A549 (cell line): ENCODE measurements at places on chromosomes 7 and 10.
A peak's percentile ranks its signal among the peaks of the same experiment; 100 is the strongest.

DNA sequence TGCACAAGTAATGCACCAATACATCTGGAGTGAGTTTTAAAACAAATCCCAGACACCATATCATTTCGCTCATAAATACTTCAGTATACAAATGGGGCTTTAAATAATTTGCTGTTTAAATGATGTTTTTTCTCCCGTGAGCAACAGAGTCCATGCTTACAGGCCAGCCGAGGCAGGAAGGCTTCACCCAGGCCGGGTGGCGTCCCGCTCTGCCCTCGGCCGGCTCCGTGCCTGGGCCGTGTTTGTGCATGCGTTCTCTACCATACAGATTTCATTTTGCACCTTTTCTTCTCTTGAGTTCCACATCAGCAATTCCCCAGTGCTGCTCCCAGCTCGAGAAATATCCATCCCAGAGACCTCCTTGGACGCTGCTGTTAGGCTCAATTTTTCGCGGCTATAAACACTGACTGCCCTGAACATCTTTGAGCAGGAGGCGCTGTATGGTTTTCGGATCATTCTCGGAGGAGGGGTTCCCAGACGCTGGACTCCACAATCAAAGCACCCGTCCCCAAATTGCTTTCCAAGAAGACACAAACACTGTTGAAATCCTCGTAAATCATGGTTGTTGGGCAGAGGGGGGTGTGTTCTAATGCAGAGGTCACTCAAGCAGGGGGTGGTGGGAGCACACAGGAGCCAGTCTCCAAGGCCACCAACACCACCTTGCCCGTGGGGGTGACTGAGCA, 91.6 kb downstream of the MICALL2 start:
- DNase-seq, result no peak

- DNase-seq, result no peak
Measured at GRCh38 chr10:29631049-29631339, 3.8 kb downstream of the SVIL start.

DNA sequence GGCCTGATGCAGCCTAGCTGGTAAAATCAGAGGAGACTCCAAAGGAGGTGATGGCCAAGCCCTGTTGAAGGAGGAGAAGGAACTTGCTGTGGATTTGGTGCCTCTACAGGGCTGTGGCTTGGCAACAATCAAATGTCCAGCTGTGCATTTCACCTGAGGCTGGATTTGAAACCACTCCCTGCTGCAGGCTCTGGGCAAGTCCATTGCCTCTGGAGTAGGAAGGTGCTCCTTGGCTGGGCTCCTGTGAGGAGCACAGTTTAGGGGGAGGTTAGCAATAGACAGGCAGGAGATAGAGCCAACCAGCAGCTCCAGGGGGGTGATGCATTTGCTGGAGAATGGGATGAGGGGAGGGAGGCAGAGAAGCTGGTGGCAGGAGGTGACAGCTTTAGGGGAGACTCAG, 26.5 kb downstream of the CDH23 start:
- no peak for DNase-seq

DNA sequence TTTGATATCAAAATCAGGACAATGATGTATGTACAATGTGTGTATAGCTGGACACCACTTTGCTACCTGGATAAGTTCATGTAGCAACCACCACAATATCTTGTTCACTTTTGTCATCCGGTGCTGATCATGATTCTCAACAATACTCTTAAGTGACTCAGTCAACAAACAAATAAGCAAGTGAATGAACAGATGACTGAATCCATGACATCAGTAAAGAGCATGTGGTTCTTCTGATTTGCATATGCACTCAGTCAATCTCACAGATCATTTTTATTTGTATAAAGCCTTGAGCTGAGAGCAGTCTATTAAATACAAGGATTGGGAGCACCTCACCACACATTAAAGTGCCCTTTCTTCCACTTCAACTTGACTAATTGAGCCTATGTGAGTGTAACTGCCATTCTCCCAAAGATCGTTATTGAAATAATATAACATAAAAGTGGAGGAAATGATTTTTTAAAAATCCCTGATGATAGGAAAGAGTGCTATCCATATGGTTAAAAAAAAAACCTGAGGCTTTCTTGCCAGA, 69.5 kb downstream of the NPSR1 start:
- DNase-seq, result no peak

DNA sequence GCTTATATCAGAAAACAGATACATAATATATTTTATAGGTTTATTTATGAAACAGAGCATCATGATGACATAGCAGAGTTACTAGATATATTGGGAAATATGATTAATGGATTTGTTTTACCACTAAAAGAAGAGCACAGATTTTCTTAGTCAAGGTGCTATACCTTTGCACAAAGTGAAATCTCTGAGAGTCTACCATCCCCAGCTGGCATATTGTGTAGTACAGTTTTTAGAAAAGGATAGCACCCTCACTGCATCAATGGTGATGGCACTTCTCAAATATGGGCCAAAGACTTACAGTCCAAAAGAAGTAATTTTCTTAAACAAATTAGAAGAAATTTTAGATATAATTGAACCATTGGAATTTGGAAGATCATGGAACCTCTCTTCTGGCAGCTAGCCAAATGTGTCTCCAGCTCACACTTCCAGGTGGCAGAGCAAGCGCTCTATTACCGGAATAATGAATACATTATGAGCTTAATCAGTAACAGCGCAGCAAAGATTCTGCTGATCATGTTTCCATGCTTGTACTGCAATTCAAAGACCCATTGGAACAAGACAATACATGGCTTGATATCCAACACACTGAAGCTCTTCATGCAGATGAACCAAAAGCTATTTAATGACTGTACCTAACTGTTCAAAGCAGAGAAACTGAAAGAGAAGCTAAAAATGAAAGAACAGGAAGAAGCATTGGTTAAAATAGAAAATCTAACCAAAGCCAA, 21.9 kb upstream of the CREB3L2 start:
- no peak for DNase-seq

DNA sequence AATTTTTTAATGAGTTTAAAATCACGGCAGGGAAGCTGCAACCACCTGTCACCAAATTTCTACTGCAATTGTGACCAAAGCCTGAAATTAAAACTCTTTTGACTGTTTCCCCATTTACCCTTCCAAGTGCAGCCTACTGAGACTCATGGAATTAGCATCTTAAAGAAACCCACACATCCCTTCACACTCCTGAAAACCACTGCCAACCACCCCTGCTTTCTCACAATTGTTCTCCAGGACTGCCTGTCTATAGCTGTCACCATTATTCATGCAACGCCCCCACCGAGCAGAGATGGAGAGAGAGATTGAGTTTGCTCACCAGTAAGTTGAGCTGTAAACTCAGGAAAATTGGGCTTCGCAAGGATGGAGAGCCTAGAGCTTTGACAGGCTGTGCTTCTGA, 383.8 kb upstream of the SORCS1 start:
- no peak for DNase-seq

DNA sequence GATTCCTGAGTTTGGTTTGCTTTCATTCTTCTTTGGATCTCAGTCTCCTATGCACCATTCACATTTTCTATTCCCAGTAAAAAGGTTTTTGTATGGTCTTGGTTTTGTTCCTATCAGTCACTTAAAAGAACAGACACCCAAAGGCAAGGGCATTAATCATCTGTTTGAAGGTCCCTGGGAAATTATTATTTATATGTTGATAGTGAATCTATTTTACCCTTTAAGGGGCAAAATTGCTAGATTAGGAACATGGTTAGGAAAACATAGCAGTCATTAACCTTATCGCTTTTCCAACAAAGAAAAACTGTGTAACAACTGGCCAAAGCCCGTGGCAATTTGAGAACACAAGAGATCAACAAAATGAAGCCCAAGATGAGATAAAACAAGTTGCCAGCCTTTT, 1146.6 kb upstream of the C7orf33 start:
- DNase-seq, result no peak

- peak; percentile 74 for DNase-seq
Measured at GRCh38 chr7:23570592-23571200, 26.5 kb upstream of the CCDC126 start.

DNA sequence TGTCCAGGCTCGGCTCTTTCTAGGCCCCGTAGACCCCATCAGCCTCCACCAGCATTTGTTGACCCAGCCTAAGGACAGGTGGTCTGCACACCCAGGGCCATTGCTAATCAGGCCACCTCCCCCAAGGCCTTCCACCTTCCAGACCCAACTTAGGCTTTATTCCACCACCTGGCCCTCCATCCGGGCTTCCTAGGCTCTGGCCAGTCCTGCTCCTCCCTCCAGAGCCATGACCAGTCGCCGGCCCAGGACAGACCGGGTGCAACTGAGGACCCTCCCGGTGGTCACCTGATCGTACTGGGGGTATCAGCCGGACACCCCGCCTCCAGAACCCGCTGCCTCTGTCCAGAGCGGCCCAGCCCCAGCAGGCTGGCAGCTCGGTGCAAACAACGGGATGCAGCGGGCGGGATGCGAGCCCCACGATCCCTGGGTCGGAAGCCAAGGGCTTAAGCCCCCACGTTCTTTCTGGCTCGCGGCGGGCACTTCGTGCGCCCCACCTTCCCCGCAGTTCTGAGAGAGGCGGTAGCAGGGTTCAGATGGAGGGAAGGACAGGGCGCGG, 545 bp downstream of the NACAD start:
- no peak for DNase-seq

DNA sequence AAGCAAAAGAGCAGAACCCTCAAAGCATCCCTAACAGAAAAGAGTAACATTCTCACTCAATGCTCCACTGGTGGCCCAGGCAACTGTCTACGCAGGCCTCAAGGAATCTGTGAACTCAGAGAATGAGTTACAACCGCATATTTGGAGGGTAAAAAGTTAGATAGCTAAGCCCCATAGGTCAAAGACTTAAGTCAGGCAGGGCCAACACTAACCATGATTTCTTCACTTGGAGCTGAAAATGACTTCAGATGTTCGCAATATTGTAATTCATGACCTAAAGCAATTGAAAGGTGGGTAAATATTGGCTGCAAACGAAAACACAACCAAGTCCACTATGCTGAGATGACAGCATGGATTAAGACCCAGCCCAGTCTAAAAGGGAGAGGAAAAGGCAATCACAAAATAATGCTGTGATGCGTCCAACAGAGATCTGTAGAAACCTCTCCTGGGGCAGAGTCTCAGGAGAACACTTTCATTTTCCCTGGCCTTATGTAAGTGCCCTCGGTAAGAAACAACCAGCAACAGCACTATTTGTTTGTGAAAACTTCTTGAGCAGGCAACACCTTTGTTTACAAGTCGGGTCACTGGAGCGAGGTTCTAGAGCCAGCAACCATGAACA, 176.5 kb downstream of the TNS3 start:
- DNase-seq, result no peak

DNA sequence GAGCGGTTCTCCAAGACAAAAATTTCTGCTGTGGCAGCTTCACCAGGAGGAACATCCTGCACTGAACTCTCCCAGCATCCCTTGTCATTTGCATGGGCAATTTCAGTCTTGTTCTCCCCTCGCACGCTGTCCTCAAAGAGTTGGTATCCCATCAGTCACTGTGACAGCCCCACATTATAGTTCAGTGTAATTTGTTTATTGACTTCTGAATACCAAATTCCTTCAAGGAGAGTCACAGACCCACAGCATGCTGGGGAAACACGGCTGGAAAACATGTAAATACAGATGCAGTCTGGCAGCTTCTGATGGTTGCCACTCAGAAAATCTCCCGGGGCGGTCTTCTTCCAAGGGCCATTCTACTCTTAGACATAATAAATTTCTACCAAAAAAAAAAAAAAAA, 151.0 kb upstream of the NEBL start:
- peak; percentile 9 for DNase-seq

GRCh38 chr10:78414380-78414779, 380.7 kb downstream of the RPS24 start:
- DNase-seq, result no peak

- DNase-seq, result no peak
Measured at GRCh38 chr10:59894114-59894513, 12.2 kb downstream of the CCDC6 start.

GRCh38 chr10:68559251-68559650, 886 bp upstream of the TET1 start:
- DNase-seq, result no peak

DNA sequence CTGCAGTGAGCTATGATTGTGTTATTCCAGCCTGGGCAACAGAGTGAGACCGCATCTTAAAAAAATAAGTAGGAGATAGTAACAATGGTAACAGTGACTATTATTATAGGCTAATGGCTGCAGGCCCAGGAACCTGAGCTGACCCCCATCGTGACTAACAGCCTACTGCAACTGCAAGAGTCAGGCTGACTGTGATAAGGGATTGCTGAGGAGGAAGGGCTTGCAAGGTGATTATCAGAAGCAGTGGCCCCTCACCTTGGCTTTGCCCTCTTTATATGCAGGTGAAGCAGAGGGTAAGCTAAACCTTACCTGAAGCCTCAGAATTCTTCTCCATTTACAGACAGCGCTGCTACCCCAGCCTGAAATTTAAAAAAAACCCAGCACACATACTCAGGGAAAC, 83.9 kb upstream of the SDK1 start:
- DNase-seq, result no peak

- DNase-seq, result no peak
Measured at GRCh38 chr10:33334153-33334804, at the start of gene NRP1. TSS of gene NRP1 (minus strand) at chr10:33334667. CDS start at chr10:33334382, 285 bp downstream.

DNA sequence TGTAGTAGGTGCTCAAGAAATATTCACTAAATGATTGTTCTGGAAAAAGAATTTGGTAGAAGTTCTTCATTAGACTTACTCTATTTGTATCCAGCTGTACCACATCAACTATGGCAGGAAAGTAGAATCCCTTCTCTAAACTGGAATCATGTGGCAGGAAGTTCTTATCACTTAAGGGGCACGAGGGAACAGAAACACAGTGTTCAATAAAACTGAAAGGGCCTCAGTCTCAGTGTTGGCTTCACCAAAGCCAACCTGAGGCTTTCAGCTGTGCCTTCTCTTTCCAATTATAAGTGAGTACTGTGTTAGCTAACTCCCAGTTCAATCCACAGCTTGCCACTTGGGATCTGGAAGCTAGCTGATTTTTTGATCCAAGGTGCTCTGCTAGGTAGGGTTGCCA, 257.6 kb upstream of the LRGUK start:
- no peak for DNase-seq

GRCh38 chr7:140276001-140276400, 99.2 kb upstream of the KDM7A start:
- no peak for DNase-seq

GRCh38 chr7:95046494-95047240, 139.3 kb downstream of the PPP1R9A start:
- no peak for DNase-seq

DNA sequence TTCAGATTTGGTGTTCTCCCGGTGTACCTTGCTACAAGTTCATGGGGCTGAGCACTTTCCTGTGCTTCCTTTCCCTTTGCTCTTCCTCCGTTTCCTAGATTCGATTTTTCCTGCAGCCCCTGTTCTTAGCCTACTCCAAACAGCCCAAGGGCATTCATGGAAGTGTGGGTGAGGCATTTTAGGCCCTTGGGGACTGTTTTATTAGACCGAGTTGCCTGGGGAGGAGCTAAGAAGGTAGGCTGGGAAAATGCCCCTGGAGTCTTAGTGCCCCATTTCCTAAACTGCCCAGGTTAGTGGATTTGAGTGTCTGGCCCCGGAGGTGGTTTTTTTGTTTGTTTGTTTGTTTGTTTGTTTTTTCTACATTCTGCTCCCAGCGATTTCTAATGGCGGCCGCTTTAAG, 1.8 kb downstream of the LRMDA start:
- DNase-seq, result no peak

- DNase-seq, result no peak
Measured at GRCh38 chr7:25313526-25313925, 85.2 kb upstream of the NPVF start.

- no peak for DNase-seq
Measured at GRCh38 chr10:4647109-4647785, 178.8 kb upstream of the AKR1E2 start.
